ENCODE measurements at places on chromosomes 3 and 15.

DNA sequence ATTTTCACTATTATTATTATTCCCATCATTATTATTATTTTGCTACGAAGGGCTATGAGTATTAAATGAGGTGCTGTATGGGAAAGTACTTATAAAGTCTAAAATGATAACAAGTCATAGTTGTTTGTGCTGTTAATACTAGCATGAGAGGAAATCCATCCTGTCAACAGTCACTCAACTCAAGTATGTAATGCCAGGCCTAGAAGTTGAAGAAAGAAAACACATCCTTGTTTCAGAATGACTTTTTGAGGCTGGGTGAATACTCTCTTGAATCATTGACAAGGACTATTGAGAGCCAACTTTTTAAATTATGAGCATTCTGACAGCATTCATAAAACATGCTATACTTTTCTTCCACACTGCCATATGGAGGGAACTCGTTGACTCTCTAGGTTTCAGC lies 60.9 kb upstream of the ATP13A5 start:
- no peak for DNase-seq

DNA sequence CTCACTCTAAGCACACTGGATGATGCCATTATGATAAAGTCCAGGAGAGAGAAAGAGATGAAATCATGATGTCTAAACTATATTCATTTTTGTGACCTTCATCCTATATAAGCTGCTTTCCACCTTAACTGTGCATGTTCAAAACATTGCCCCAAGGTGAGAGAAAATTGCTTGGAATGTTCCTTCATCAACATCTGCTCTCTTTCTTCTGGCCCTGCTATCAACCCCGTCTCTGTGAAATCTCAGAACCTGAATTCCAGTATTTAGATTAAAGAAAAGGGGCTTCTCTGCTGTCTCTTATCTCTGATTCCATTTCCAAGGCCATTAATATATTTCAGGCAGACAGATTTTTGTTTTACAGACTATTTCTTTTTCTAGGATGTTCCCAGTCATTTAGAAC lies 47.3 kb upstream of the PHLDB2 start:
- no peak for DNase-seq

DNA sequence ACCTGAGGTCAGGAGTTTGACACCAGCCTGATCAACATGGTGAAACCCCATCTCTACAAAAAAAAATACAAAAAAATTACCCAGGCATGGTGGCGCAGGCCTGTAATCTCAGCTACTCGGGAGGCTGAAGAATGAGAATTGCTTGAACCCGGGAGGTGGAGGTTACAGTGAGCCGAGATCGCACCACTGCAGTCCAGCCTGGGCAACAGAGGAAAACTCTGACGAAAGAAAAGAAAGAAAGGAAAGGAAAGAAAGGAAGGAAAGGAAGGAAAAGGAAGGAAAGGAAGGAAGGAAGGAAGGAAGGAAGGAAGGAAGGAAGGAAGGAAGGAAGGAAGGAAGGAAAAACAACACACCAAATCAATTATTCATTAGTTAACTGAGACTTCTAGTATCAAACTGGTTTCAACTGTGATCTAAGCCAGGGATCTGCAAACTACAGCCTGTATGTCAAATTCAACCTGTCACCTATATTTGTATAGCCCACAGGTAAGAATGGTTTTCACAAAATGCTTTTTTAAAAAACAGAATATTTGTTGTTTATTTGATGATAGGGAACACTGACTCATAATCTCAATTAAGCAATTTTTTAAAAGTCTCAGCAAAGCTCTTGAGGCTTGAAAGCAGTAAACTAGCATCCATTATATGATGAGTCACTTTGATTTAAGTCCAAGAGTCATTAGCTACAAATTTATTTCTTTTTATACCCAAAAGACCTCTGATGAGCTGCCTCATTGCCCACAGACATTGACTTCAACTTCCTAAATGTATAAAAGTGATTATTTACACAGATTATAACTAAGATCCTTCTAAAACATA lies 127.6 kb downstream of the TBL1XR1 start:
- DNase-seq = no peak

DNA sequence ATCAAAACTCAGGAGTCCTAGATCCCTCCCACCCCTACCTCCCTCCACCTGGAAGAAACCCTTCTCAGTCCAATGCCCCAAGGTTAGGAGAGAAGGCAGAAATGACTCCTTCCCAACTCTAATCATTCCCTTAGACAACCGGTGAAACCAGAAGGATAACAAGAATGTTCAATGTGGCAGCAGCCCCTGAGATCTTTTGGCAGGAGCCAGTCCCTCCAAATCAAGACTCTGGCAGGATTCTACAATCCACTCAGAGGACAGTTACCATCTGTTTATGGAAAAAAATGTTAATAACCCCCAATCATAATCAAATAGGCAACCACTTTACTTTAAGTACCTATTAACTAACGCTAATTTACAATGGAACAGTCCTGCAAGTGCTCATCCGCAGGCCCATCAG lies 136.5 kb downstream of the NTRK3 start:
- DNase-seq = no peak

DNA sequence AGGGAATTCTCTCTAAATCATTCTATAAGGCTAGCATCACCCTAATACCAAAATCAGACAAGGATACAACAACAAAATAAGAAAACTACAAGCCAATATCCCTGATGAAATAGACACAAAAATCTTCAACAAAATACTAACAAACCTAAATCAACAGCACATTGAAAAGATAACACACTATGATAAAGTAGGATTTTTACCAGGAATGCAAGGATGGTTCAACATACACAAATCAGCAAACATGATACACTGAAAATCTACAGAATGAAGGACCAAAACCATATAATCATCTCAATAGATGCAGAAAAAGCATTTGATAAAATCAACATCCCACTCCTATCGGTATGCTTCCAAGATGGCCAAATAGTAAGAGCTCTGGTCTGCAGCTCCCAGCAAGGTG lies 39.5 kb downstream of the ALDH1A2 start:
- no peak for DNase-seq

- peak; percentile 2 for DNase-seq
Observed at GRCh38 chr3:27533718-27534573, 49.8 kb upstream of the SLC4A7 start.

DNA sequence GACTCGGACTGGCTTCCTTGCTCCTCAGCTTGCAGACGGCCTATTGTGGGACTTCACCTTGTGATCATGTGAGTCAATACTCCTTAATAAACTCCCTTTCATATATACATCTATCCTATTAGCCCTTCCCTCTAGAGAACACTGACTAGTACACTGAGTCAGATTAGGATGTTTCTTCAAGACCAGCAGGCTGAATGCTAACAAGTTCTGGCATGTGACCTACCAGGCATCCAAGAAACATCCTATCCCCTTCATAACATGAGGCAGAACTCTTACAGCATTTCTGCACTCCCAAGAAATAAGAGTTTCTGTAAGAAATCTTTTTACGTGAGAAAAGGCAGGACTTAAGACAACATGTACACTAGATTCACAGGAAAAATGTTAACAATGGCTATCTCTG lies 9.3 kb downstream of the CFAP92 start:
- DNase-seq = no peak

- no peak for DNase-seq
Observed at GRCh38 chr15:101637516-101637915, 14.7 kb downstream of the TM2D3 start.

DNA sequence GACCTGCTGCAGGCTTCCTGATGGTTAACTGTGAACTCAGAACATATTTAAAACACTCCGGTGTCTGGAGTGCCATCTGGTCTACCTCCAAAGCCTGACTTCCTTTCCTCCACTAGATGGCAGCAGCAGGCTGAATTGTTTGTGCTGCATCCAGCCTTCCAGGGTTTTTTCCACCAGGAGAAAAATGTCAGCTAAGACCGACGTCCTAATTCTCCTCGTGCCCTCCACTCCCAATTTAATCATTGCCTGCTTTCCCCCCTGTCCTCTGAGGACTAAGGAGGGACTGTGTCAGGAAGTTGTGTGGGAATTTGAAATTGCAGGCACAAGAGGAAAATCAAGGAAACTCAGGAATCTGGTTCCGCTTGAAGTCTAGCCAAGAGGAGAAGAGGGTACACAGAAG lies 165.2 kb upstream of the UMPS start:
- DNase-seq = no peak

DNA sequence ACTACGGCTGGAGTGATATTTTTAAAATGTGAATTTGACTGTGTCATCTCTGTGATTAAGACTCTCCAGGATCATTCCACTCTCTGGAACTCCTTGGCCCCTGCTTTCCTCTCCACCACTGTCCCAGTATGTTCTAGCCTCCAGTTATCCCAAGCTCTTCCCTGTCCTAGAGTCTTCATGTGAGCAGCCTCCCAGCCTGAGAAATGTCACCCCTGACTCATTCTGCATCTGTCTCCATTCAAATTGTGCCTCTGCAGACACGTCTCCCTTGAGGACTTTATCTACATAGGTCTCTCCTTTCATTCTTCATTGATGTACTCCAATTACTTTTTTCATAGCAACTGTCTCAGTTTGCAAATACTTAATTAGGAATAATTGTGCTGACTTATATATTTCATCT lies 317.7 kb upstream of the ADAMTS9 start:
- DNase-seq = no peak

DNA sequence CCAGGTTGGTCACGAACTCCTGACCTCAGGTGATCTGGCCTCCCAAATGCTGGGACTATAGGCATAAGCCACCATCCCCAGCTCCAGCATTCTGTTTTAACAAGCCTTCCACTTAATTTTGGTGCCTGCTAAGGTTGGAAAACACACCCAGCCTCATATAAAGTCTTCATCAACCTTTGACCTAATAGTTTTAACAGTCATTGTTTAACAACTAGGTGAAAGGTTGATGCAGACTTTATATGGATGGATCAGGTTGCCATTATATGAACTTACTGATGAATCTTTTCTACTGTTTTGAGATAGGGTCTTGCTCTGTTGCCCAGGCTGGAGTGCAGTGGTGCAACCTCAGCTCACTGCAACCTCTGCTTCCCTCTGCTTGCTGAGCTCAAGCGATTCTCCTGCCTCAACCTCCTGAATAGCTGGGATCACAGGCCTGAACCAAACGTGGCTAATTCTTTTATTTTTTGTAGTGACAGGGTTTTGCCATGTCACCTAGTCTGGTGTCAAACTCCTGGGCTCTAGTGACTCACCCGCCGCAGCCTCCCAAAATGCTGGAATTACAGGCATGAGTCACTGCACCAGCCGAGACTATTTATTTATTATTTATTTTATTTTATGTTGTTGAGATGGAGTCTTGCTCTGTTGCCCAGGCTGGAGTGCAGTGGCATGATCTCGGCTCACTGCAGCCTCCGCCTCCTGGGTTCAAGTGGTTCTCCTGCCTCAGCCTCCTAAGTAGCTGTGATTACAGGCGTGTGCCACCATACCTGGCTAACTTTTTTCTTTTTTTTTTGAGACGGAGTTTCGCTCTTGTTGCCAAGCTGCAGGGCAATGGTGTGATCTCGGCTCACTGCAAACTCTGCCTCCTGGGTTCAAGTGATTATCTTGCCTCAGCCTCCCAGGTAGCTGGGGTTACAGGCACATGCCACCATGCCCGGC lies 3.1 kb upstream of the RPAP1 start:
- DNase-seq = no peak

DNA sequence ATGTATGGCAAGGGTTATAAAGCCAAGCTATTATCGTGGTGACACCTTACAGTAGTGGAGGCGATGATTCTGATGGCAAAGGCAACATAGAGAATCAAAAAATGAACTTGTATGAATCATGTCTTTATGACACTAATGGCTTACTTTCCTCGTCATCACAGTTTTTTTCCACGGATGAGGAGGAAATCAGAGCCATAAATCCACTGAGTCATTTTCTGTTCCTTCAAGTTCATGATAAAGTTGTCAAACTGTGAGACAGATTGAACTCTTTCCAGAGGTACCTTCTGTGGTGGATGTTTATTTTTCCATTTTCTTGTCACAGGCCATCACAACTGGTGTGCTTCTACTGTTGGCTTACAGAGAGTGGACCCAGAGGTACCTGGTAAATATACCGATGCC lies 8.5 kb downstream of the TMEM212 start:
- no peak for DNase-seq

- no peak for DNase-seq
Observed at GRCh38 chr15:74428442-74428787, 5.3 kb downstream of the SEMA7A start.

DNA sequence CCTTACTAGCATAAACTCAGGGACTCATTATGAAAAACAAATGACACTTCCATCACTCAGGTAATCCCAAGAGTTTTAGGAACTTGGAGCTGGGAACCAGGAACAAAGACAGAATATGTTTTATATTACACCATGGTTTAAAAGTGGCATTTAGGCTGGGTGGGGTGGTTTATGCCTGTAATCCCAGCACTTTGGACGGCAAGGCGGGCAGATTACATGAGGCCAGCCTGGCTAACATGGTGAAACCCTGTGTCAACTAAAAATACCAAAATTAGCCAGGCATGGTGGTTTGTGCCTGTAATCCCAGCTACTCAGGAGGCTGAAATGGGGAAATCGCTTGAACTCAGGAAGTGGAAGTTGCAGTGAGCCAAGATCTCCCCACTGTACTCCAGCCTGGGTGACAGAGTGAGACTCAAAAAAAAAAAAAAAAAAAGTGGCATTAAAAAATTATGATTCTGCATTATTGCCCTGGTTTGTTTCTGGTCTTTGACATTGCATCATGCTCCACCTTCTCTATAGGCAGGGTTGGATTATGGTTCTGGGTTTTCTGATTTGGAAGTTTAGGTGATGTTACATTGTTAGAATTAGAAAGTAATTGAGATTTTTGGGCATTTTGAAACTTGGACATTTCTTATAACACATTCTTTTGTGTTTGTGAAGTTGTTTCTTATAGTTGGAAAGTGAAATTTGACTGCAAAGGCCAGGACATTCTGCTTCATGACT lies 19.0 kb downstream of the SQOR start:
- DNase-seq = no peak

DNA sequence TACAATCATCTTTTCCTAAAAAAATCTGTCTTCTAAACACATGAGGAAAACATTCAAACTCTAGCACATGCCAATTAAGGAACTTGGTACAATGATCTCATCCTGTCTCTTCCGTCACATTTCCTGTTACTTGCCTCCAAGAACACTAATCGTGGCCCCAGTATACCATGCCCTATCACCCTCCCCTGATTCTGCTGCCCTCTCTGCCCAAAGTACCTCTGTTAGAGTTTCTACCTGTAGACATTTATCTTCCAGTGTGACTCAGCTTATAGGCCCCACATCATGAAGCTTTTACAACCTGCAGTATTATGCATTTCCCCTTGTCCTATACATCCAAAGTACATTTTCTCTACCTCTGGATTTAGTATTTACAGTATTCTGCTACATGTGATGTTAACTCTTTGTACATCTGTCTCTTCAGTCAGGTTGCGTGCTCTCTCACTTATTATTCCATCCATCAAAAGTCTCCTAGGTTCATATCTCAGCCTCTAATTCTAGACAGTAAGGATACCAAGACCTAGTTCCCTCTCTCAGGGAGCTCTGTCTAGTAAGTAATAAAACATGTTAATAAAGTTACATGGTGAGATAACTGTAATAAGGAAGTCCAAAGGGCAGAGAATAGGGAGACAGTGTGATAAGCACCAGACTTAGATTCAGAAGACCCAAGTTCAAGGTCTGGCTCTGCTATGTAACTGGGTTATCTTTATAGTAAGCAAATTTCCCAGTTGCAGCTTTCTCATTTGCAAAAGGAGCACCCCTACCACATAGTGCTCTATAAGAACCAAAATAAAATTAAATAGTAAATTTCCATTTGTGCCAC lies 8.9 kb upstream of the SEMA6D start:
- no peak for DNase-seq

Data from NK-92 treated with Interleukin-12 subunit alpha and Interleukin-12 subunit beta, amount 100 ng/mL, for 24 hours (cell line).